ENCODE measurements at places on chromosomes 2 and 18.

DNA sequence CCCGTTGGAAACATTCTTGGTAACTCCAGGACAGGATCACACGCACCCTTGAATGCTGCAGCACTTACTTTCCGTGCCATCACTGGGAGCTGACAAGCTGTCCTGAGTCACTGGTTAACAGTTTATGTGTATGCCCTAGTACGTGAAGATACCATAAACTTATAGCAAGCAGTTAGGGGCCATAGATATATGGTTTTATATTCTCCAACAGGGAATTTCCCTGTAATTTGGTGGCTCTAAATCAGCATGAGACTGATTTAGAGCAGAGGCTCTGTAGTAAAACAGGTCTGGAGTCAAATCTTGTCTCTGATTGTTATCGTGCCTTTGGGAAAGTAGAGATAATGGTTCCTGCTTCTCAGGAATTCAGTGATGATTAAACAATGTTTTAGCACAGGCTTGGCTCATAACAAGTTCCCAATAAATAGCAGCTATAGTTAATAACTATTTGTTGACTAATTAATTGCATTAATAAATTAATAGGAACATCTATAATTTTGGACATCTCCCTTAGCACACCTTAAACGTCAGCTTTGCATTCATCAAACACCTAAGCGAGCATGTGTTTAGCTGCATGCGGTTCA is 215.2 kb downstream of the VAPA start:
- DNase-seq = no peak

- DNase-seq = no peak
Observed at GRCh38 chr2:3637311-3637675, 20.7 kb upstream of the ALLC start.

DNA sequence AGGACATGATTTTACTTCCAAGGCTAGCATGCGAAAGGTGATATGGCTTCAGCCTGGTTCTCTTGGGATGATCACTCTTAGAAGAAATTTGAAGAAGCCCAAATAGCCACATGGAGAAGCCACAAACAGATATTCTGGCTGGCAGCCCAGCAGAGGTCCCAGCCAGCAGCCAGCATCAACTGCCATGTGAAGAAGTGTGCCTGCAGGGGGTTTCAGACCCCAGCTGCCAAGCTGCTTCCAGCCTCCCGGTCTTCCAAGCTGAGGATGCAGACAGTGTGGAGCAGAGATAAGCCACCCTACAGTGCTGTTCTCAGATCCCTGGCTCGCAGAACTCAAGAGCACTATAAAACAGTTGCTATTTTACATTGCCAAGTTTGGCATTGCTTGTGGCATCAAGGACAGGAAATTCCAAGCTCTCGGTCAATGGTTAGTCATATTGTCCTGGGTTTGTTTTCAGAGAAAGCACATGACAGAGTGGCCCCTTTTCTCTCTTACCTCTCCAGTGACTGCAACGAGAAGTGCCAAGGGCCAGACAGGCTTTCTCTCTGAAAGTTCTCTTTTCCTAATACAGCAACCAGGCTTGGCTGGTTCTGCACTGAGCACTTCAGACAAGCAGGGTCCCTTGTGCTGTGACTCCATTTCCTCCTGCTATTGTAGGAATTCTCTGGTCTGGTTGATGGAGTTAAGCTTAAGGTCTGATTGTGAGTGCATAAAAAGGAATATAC is 223.7 kb downstream of the ANKRD30B start:
- no peak for DNase-seq

GRCh38 chr2:32746669-32747068 is 118.8 kb downstream of the TTC27 start:
- DNase-seq = no peak

- no peak for DNase-seq
Observed at GRCh38 chr18:5175378-5175777, 21.7 kb downstream of the AKAIN1 start.

DNA sequence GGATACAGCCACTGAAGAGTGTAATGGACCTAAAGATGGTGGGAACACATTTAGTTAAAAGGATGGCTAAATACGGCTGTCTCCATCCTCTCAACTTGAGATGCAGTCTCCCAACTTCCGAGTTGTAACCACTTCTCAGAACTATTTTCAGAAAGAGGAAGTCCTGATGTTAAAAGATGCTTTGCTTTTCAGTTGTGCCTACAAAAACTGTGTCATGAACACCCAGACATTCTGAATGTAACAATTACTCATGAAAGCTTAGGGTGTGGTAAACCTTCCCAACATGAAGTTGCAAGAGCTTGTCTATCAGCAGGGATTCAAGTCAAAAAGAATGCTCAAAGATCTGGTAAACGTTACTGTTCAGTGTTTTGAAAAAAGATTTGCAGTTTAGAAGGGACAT is 147.9 kb downstream of the DOCK10 start:
- DNase-seq = no peak

- no peak for DNase-seq
Observed at GRCh38 chr2:12269041-12269972, 447.4 kb upstream of the TRIB2 start.

GRCh38 chr18:48562075-48562474 is 23.2 kb downstream of the CTIF start:
- no peak for DNase-seq

DNA sequence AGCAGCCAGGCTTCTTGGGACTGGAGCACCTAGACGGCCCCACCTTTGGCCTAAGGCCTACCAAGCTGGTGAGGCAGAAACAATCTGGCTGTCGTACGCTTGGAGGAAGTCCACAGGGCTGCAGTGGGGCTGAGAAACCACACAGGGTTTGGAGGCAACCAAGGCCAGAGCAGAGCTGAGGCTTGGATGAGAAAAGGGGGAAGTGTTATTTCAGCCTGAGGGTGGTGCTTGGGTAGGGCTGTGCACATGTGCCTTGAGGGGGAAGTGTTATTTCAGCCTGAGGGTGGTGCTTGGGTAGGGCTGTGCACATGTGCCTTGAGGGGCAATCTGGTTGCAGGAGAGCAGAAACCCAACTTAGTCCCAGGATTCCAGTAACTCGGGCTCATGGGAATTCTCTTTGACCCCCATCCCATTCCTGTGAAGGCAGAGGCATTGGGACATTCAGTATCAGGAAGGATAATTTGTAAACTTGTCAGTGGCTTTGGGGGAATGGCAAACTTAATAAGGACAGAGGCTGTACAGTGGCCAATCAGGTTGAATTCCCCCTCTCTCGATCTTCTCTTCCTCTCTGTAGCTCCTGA is 971 bp upstream of the FBXO41 start:
- no peak for DNase-seq

GRCh38 chr18:7290077-7290476 is 59.2 kb downstream of the LRRC30 start:
- no peak for DNase-seq

DNA sequence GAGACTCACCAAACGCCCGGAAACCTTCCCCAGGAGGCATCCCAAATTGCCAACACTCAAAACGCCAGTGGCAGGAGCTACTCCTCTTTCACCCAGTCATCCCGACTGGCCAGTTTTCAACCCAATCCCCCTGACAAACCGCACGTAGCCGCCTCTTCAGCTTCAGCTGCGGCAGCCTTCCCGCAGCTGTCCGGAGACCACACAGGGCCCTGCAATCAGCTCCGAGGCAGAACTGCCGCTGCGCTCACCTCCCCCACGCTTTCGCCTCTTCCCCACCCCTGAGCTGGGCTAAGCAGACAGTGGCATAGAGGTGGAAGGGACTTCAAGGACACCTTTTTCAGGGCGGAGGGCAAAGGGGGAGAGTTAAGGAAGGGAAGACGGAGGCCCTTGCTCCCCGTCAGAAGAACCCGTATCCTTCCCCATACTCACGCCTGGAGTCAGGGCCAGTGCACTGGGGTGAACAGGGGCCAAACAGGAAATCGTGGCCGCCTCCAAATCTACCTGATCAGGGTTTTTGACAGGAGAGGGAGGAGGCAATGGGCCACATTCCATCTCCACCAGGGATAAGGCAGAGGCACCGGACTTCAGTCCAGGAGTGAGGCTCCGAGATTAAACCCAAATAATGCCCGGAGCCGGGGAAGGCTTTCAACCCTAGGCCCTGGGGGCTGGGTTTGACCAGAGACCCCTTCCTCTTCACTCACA is 16.9 kb downstream of the CYP26B1 start:
- no peak for DNase-seq

DNA sequence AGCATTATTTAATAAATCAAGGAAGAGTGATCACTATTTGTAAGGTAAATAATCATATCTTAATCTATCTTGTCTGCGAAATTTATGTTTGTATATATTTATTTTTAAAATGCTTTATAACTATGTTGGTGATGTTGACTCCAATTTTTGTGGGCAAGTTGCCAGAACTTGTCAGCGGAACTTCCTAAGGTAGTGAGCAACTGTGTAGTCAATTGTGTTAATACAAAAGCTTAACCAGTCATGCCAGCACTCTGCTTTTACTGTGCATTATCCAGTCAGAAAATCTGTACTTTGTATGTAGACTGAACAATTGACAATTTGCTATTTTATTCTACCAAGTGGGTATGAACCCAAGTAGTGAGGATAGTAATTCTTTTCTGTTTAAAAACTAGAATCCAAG is 61.9 kb upstream of the RND3 start:
- no peak for DNase-seq

DNA sequence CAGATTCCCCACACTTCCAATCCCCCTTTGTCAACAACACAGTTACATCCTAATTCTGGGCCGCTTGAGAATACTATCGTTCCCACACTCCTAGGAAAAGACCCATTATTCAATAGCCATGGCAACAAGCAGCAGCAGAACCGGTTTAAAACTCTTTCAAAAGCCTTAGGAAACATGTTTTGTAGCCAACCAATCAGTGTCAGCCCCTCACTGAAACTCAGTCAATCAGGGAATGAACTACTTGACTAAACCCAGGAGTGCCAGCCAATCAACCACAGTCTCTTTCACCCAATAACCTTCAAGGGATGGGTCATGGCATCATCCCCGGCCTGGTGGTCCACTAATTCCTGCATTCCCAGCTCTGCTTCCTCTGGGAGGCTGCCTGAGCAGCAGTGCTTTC is 204.8 kb upstream of the HS6ST1 start:
- no peak for DNase-seq

DNA sequence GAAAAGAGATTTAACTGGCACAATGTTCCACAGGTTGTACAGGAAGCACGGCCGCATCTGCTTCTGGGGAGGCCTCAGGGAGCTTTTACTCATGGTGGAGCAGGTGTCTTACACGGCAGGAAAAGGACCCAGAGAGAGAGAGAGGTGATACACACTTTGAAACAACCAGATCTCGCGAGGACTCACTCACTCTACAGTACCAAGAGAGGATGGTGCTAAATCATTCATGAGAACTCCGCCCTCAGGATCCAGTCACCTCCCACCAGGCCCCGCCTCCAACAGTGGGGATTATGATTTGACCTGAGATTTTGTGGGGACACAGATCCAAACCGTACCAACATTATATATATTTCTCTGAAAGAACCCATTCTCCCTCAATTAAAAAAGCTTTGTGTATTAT is 79.7 kb upstream of the DOCK10 start:
- DNase-seq = peak; percentile 27

GRCh38 chr2:53366543-53366942 is 401.1 kb upstream of the CHAC2 start:
- DNase-seq = no peak
